ENCODE measurements at places on chromosomes 6 and 20.
A peak's percentile ranks its signal among the peaks of the same experiment; 100 is the strongest.

DNA sequence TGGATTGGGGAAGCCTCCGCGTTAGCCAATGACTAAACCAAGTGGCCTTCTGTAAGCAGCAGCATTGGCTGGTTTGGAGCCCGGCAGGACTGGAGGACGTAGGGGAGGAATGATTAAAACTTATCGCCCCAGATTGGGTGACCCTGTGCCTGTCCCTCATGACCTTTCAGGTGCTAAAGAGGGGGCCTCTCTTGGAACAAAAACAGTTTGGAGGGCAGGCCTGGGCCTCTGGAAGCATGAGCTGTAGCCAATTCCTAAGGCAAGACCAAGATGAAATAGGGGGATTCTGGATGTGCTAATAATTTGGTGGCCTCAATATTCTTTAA, 1.4 kb downstream of the GMPR start:
- no peak for DNase-seq

DNA sequence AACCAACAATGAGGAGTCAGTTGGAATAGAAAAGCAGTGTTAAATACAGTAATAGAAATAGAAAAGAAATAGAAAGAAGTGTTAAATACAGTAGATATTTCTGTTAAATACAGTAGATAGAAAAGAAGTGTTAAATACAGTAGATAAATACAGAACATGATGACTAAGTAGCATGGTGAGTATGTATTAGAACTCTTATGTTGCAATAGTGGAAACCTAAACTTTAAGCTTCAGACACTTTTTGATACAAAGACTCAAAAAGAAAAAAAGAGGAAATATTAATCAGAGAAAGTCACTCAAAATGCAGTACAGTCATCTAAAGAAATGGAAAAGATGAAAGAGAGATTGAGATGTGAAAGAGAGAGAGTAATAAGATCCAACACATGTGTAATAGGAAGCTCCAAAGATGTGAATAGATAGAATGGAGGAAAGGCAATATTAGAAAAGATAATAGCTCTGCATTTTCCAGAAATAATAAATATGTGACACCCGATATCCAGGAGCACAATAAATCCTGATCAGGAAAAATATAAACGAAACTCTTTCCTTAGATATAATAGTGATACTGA, 131.5 kb upstream of the KCNK16 start:
- DNase-seq, result no peak

DNA sequence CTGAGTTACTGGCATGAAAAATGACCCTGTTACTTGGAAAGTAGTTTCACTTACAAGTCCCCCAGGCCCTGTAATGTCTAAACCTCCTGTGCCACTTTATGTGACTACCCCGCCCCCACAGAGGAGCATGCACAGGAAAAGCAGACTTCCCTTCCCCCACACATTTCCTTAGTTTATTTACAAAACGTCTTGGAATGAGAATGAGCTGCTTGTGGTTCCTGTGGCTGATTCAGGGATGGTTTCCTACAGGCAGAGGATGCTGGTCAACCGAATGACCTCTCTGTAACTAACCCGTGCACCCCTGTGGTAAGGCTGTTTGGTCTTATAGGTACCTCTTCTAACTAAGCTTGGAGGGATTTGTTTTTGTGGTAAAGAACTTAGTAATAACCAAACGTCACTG, 28.5 kb downstream of the RSPO3 start:
- peak; percentile 83 for DNase-seq

GRCh38 chr20:41316051-41316450, 1.5 kb downstream of the ZHX3 start:
- no peak for DNase-seq

DNA sequence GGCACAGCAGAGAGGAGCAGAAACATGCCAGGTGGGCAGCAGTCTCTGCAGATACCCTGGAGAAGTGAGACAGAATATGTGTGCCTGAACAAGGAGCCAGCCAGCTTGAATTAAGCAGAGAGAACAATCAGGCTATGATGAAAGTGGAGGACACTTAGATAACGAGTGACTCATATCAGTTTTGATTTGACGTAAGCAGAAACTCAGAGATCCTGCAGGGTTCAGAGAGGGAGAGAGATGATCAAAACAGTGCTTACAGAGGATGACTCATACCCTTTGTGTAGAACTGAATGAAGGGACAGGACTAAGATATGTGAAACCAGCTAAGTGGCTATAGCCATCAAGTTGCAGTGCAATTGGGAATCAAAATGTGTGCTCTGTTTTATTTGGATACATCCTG, 300.7 kb downstream of the TENT5A start:
- no peak for DNase-seq

DNA sequence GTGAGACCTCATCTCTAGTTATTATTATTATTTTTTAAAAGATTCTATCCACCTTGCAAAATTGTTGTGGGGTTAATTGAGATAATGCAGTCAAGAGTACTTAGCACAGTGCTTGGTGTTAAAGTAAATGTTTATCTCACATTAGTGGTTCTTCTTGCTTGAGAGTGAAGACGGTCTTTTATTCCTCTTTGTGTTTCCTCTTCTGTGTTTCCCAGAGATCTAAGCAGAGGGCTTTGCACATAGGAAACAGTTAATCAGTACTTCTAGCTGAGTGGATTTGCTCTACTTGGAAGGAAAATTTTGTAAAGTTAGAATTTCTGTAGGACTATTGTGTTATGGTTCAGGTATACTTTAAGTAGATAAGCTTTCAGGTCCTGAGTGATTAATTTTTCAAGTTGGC, 3.5 kb downstream of the ARMC2 start:
- no peak for DNase-seq

GRCh38 chr6:22732176-22732970, 163.0 kb downstream of the HDGFL1 start:
- DNase-seq, result no peak

- peak; percentile 86 for DNase-seq
Observed at GRCh38 chr6:110876170-110876773, 1.7 kb downstream of the AMD1 start.

- DNase-seq, result no peak
Observed at GRCh38 chr6:100987556-100987955, 106.4 kb upstream of the ASCC3 start.

GRCh38 chr6:52363228-52363867, 1.4 kb downstream of the PAQR8 start:
- DNase-seq, result no peak

Data from SW 1271 (cell line).